Activated CD4-positive, alpha-beta T cell treated with anti-CD3 and anti-CD28 coated beads for 48 hours (primary cell): ENCODE measurements at places on chromosomes 3 and 15.

- no peak for DNase-seq
Measured at GRCh38 chr15:71666763-71667620, 143.4 kb upstream of the NR2E3 start.

- DNase-seq, result no peak
Measured at GRCh38 chr3:30141927-30142326, 464.5 kb upstream of the TGFBR2 start.

- peak; percentile 51 for DNase-seq
Measured at GRCh38 chr15:25693321-25694238, 169.5 kb downstream of the ATP10A start.

- DNase-seq, result no peak
Measured at GRCh38 chr3:65181391-65181871, 493.6 kb upstream of the ADAMTS9 start.

- peak; percentile 77 for DNase-seq
Measured at GRCh38 chr3:197501879-197502620, 53.7 kb downstream of the BDH1 start.

GRCh38 chr3:143536817-143537535, 311.3 kb downstream of the SLC9A9 start:
- no peak for DNase-seq

DNA sequence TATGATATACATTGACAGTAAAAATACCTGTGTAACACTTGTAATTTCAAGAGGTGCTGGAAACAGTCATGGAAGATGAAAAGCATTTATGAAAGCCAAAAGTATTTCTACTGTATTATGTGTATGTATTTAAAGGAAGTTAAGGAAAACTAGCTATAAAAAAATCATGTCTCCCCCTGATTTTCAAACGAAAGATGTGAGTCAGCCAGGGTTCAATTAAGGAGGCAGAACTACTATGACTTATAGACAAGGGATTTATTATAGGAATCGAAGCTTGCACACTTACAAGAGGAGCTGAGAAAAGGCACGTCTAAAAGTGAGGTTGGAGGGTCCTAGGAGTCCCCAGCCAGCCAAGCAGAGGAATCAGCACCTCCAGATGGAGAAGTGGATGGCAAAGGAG, 119.4 kb downstream of the SUCLG2 start:
- no peak for DNase-seq

DNA sequence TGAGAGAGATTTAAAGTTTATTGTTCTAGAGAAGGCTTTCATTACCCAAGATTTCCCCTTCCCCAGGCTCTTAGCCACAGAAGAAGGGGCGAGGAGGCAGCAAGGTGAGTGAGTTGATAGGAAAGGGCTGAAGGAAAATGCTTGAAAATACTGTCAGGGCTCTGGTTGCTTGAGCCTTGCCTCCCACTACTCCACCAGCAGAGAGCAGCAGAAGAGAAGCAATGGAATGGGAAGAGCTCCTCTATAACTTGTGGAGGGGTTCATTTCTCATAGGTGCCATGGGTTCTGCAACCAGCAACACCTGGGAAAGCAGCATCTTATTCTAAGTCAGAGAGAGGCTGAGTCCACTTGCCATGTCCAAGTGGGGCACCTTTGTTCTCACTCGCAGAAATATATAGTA, 184.0 kb upstream of the CNTN6 start:
- no peak for DNase-seq

DNA sequence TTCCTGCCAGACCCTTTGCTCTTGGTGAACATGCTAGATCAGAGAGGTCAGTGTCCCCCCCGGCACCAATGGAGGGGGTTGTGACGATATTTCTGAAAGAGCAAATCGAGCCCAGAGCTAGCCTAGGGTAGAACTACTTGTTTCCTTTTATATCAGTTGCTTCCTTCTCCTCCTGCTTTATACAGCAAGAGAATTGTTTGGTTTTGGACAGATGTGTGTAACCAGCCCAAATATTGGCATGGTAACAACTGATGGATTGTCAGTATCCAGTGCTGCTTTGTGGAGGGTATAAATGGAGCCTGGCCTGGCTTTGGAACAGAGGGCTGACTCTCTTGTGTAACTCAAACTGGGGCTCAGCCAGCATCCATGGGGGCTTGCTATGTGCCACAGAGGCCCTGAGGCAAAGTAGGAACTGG, 27.2 kb downstream of the SNX1 start:
- DNase-seq, result no peak

GRCh38 chr3:64873400-64873799, 185.6 kb upstream of the ADAMTS9 start:
- no peak for DNase-seq

DNA sequence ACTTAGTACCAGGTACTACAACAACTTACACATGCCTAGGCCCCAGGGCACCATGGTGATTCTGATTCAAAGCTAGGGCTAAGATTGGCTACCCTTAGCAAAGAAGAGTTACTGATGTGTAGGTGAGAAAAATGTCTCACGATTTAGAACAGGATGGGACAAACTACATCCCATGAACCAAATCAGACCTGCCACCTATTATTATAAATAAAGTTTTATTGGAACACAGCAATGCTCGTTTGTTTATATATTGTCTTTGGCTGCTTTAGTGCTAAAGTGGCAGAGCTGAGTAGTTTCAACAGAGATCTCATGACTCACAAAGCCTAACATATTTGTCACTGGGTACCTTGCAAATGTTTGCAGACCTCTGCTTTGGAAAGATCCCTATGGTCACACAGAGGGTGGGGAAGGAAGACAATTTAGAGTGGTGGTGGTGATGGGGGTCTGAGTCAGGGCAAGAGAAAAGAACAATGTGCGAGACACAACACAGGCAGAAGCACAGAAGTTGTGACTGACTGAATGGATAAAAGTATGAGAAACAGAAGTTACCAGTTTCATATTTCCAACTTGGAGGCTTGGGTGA, 770.6 kb upstream of the CFAP20DC start:
- DNase-seq, result peak; percentile 36

GRCh38 chr3:123385981-123386380, 62.9 kb downstream of the ADCY5 start:
- no peak for DNase-seq

DNA sequence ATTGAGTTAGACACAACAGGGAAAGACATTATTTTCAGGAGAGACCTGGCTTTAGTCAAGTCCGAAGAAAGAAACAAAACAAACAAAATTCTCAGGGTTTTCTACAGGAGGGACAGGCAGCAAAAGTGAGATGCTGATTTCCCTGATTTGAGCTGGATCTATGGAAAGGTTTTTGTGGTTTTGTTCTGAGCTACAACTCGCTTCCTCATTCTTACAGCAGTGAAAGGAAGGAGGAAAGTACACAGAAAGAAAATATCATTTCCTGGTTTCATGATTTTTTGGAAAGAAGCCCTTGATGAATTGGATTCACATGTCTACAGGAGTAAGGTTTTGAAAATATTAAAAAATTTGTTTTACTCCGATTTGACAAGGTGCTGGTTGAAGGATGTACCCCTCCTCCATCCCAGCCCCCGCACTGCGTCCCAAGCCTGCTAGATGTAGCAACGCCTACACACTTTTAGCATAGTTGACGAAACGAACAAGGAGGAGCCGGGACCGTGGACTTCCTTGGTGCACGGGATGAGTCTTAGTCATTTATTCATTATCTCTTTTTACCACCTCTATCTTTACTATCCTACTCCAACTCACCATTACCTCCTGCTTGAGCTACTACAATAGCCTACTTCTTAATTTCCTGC, 10.8 kb downstream of the PRICKLE2 start:
- DNase-seq, result no peak

DNA sequence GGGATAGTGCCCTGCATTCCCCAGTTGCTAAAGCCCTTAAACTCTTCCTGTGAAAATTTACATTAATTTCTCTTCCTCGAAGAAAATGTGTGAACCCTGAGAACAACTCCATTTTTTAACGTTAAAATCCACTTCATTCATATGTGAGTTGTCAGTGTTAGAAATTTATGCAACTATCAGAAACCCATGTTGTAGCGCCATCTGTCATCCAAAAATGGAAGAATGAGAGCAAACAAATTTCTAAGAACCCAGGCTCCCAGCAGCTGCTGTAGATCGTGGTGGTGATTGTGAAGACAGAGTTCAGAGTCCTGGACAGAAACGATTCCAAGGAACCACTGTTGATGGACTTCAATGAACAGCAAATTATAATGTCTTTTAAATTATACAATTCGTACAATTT, 179.7 kb upstream of the NDN start:
- no peak for DNase-seq

DNA sequence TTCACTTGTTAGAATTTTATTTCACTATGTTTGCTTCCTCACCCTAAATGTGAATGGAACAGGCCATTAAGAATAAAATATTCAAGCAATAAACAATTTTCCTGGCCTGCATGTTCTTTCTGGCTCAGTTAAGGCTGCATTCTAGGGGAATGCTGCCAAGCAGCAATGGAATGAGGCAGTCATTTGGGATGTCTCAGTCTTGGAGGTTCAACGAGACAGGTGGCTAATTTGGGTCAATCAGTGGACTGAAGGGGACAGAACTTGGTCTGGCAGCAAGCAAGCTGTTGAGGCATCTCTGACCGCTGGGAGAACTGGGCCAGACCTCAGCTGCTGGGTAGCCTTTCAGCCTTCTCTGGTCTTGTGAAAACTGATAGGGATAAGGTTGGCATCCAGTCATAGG, 241.6 kb downstream of the NLGN1 start:
- DNase-seq, result no peak
